ENCODE measurements at places on chromosomes 11 and 22.

DNA sequence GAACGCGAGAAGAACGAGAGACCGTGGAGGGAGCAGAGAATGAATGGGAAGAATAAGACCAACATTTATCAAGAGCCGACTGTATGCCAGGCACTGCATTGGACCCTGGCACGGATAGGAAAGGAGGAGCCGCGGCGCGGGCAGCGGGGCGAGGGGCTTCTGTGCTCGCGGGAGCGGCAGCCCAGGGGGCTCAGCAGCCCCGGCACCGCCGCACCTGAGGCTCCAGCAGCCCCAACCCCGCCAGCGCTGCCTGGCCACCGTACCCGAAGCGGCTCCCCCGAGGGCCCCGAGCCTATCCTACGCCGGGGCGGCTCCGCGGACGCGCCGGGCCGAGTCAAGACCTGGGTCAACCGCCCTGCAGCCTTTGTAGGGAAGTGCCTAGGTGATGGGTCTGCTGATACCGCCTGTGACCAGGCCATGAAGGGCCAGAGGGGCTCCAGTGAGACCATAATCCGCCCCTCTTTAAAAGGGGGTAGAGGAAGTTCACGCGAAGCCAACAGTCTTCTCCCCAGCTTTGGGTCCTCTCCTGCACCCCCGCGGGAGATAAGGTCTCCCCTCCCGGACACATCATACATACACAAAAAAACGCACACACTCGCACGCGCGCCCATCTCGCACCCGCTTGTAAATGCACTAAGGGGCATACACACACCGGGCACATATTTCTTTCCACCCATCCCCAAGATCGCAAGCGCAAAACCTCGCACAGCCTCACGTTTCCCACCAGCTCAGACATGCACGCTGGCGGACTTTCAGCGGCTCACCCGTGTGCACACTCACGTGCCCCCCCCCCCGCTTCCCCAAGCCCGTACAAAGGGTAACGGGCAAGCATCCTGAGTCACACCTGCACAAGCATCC, 935 bp upstream of the RTN4RL2 start:
- no peak for DNase-seq

DNA sequence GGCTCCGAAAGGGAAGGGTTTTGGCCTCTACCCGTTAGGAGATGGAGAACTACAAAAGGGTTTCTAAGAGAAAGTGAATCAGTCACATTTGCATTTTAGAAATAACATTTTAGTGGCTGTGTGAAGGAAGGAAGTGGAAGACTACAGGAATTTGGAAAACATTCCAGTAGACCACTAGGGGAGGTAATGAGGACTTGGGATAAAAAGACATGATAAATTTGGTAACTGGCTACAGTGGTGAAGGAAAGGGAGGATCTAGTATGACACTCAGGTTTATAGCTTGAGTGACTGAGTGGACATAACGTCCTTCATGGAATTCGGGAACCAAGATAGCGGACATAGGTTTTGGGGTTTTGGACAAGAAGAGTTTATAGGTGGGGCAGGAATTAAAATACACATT, 7.0 kb upstream of the RRM1 start:
- DNase-seq, result no peak

- DNase-seq, result peak; percentile 52
These were observed 9.4 kb upstream of the PIM3 start for GRCh38 chr22:49951000-49951677.

- peak; percentile 46 for DNase-seq
These were observed 22.7 kb upstream of the C1QTNF4 start for GRCh38 chr11:47616726-47617416.

GRCh38 chr11:3201677-3202181, 16.9 kb downstream of the MRGPRG start:
- no peak for DNase-seq

DNA sequence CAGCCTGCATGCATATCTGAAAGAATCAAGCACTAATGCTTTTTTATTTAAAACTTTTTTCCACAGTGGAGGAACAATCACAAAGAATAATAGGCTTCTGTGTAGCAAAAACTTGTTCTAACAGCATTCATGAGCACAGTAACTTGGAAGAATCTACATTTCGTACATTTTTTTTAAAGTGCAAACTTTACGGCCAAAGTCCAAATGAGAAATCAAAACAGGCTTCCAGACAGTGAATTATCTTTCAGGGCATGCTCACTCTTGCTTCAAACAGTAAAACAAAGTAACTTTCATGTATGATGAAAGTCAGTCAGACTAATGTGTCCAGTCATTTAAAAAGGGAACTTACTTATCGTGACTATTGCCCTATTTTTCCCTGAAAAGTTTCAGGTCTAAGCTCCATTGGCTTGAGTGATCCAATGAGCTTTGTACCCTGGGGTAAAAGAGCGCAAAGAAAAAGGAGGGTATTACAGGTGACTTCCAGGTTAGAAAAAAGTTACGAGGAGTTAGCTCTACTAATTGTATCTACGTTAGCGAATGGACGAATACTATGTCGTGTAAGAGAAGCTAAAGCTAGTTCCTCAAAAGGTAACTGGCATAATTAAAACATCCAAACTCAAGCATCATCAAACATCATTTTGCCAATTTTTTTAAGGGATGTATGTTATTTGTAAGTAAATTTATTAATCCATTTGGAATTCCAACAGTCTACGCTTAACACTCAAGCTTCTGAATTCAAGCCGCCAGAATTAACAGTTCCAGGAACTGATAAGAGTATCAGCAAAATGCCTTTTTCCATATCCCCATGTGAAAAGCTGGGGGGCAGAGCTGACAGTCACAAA, 1.7 kb downstream of the PICALM start:
- peak; percentile 57 for DNase-seq

GRCh38 chr11:27313157-27313821, 49.7 kb downstream of the CCDC34 start:
- no peak for DNase-seq

GRCh38 chr11:65588199-65589054, 7.2 kb downstream of the KCNK7 start:
- DNase-seq, result peak; percentile 84

DNA sequence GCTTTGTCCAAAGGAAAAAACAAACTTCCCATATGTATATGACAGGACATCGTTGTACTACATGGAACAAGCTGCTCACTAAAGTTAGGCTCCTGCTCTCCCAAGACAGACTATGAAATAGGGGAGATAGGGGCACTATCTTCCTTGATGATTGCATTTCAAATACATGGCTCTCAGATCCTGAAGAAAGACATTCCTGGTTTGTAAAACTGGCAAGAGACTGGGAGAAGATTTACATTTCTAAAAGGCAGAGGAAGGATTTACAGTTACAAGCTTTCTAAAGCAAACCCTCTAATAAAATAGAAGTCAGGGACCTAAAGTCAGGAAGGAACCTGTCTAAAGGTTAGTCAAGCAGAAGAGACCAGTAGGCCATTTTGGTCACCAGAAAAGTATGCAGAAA, 103.7 kb downstream of the SLC17A6 start:
- no peak for DNase-seq

GRCh38 chr11:86202013-86202336, 42.6 kb upstream of the EED start:
- peak; percentile 40 for DNase-seq

- DNase-seq, result no peak
These were observed 6.6 kb upstream of the RBM4 start for GRCh38 chr11:66631883-66632282.

DNA sequence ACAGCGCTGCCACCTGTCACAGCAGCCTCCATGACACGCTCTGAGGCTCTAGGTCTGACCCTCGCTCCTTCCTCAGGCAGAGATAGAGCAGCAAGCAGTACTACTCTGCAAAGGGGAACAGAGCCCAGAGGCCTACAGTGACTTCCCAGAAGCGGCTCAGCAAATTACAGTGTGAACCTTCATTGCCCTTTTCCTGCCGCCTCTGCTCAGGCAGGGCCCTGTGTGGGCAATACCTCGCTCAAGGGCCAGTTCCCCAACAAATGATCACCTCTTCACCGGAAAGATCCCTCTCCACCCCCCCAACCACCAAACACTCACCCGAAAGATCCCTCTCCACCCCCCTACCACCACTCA, 12.3 kb downstream of the KIAA0930 start:
- peak; percentile 78 for DNase-seq

DNA sequence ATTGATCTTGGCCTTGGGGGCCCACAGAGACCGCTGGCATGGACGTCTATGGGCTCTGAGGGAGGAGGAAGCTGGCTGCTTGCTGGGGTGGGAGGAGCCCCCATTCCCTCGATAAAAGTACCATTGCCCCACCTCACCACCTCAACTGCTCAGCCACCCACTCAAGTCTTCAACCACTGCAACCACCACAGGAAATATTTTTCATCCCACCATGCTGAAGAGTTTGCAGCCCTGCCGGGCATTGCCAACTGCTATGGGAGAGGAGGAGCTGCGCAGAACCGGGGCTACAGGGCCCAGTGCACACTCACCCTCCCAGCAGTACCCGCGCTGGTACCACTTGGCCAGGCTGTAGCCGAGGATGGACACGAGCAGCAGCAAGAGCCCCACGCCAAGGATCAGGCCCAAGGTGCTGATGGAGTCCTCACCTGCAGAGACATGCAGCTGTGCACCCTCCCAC, 29.2 kb downstream of the IL10RA start:
- DNase-seq, result no peak

- DNase-seq, result no peak
These were observed 70.4 kb upstream of the MTMR2 start for GRCh38 chr11:95994329-95994728.

DNA sequence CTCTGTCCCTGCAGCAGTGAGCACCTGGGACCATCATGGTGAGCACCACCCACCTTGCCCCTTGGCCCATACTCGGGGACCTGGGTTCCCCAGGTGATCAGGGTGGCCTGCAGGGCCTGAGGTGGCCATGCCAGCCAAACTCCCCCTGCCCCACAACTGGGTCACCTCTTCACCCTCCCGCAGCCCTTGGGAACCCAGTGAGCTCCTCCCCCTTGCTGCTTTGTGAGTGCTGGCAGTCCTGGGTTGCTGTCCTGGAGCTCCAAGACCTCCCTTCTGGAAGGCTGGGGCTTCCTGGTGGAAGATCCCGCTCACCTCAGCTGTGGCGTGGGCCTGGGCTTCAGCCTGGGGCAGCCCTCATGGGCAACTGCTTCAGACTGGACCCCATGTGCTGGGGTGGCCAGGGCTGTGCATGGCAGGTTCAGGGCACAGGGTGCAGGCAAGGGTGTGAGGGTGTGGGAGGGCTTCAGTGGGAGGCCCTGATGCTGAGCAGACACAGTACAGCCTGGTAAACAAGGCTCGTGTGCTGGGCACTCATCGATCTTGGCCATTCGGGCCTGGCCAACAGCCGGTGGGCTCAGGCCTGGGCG, 57.6 kb downstream of the RTN4R start:
- no peak for DNase-seq

DNA sequence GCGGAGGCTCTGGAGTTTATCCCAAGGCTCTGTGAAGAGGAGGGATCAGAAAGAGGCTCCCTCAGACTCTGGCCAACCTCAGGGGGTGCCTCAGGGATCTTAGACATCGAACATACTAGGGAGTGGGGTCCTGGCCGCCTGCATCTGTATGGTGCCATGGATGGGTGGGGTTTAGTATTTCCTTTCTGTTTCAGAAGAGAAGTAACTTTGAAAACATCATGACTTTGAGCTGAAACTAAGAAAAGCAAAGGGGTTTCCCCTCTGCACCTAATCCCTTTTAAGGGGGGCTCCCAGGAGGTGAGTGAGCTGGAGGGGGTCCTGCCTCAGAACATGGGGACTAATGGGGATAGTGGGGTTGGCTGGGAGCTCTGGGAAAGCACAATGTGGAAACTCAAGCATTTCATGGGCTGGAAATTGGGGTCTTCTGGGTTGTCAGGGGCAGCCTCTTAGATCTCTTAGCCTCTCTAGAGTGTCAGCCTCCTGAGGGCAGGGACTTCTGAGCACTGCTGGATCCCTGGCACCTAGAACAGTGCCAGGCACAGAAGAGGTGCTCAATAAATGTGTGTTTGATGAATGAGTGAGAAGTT, 11.8 kb upstream of the SSTR3 start:
- DNase-seq, result no peak

GRCh38 chr11:76806608-76807205, 23.6 kb downstream of the TSKU start:
- no peak for DNase-seq

GRCh38 chr11:19905280-19905853, 192.7 kb downstream of the NAV2 start:
- no peak for DNase-seq

GRCh38 chr11:109061394-109061793, 360.6 kb upstream of the C11orf87 start:
- no peak for DNase-seq

Data from HL-60 (cell line).